OCI-M1 (cell line): ENCODE measurements at places on chromosomes 16 and 17.

DNA sequence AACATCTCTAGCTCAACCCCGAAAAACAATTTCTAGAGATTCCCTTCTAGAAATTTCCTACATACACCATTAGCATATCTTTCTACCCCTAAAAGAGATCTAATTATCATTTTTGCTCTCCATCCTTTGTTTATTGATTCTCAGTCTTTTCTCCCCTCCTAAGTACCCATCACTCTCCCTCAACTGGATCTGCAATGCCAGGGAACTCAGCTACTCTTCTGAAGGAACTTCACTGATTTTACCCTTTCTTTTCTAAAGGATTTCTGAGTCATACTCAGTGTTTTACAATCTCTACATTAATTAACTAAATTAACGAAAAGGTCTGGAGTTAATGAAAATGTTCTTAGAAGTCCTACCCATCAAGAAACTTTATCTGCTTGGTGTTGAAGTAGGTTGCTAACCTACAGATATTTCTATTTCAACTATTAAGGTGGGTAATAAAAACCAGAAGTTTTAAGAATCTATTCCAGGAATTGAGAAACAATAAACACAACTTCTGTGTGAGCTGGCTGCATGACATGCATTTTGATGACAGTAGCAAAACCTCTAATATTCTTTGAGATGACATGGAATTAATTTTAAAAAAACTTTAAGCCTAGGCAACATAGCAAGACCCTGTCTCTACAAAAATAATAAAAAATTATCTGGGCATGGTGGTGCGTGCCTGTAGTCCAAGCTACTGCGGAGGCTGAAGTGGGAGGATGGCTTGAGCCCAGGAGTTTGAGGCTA lies 13.6 kb downstream of the CREBBP start:
- no peak for DNase-seq

DNA sequence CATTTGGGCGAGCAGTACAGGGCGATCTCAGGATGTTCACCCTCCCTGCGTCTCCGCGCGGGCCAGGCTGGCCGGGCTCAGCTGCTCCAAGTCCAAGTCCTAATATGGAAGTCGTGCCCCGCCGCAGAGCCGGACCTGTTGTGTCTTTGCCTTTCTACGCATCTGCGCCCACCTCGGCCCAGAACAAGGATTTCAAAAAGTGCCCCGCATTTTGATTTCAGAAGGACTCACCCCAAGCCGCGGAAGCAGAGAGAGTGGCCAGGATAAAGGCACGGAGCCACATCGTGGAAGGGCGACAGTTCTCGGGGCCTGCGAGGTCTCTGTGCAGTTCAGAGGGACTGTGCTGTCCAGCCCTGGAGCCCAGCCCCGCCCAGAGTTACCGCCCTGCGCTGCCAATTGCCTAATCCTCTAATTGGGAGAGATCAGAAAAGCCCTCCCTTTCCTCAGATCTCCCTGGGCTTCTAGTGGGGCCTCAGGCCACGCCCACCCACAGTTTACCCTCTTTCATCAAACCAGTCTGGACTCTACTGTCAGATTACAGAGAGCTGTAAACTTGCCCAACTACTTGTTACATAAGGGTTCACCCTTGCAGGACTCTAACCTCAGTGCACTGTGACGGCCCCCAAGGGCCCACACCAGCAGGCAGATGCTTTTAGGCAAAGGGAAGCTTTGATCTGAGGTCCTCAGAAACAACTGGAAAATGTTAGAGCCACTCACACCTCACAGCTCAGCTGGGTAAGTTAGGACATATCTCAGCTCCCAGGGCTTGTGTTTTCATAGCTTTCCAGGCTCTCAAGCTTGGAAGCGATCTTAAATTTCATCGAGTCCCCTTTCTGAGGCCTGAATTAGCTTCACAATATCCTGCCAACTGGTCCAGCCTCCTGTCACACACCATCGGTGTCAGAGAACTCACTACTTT lies at the start of gene CES1:
CES1 (minus strand) TSS at position 324 of the 919 bp plus-strand sequence; CDS start at position 283, 41 bp downstream.
- no peak for DNase-seq

GRCh38 chr16:8026450-8026849 lies 563.9 kb downstream of the TMEM114 start:
- DNase-seq = peak; percentile 37

DNA sequence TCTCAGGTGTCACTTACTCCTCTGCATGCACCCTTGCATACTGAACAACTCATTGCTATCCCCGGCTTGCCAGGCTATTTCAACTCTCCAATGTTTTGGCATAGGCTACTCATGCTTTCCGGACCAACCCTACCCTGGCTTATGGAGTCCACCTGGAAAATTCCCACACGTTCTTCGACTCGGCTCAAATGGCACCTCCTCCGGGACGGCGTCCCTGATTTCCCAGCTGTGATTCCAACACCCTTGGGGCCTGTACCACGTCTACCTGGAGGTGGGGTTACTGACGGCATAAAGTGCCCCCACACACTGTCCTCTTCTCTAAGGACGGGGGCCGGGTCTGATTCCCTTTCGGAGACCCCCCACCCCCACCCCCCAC lies 498 bp downstream of the SMYD4 start:
- no peak for DNase-seq

DNA sequence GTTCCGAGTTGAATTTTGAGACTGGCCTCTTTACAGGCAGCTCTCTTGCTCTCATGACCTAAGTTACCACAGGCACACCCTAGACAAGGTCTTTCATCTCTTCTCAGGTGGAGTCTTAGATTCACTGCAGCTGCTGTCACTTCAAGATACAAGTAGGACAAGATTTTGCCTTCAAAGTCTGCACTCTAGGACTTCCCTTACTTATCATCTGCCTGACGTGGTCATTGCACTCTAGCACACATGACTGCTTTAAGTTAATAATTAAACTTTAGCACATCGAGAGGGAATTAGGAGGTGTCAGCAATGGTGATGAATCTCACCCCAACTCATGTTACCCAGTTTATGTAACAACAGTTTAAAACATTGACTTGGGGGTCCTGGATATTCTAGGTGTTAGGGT lies 25.6 kb downstream of the RNF135 start:
- no peak for DNase-seq

DNA sequence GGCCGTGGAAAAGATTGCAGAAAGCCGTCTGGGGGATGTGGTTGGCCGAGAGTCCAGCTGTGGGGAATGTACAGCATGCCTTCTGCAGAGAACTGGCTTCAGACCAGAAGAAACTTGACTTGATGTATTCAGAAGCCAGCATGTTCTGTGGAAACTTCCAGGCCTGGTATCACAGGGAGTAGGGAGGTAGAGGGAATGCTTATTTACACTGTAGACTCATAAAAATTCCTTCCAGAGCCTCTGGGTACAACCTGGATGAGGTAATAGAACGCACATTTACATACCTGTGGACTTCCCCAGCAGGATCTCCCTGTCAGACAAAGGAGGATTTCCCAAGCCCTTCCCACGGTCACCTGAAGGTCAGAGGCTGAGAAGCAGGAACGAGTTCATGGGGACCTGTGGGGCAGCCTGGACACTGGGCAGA lies 11.8 kb upstream of the GAS7 start:
- no peak for DNase-seq

GRCh38 chr16:27824006-27824405 lies 239.5 kb downstream of the GSG1L start:
- no peak for DNase-seq

DNA sequence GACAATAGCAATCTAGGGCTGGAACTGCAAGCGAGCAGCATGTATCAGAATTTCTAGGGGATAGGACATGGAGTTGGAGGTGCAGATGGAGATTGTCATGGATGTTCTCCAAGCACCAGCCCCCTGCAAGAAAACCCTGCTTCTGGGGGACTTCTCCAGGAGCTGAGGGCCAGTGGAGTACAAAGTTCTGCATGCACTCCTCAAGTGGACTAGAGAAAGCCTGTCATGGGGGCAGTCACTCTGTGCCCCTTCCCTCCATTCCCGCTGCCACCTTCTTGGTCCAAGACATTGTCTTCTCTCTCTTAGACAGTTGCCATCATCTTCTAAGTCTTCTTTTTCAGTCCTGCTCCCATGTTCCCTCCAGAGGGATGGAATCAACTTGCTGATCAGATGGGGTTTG lies 87.9 kb downstream of the AIPL1 start:
- DNase-seq = no peak

DNA sequence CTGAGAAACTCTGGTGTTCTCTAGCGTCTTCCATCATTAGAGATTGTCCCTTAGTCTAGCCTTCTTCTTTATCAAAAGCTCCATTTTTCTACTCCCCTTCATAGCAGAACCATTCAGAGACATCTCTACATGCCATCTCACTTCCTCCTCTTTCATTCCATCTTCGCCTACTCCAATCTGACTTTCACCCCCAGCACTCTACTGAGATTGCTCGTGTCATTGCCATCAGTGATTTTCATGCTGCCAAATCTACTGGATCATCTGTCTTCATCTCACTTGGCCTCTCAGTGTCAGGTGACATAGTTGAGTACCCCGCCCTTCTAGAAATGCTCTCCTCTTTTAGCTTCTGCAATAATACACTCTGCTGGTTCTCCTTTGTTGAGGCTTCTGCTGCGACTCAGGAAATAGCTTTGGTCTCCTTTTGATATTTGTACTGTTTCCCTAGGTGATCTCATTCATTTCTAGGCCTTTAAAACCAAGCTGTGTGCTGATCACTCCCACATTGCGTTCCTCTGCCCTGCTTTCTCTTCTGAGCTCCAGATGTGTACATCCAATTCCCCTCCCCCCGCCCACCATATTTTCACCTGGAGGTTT lies 119.1 kb downstream of the FTO start:
- DNase-seq = no peak

- no peak for DNase-seq
Observed at GRCh38 chr17:32912218-32912897, 15.6 kb upstream of the TMEM98 start.

DNA sequence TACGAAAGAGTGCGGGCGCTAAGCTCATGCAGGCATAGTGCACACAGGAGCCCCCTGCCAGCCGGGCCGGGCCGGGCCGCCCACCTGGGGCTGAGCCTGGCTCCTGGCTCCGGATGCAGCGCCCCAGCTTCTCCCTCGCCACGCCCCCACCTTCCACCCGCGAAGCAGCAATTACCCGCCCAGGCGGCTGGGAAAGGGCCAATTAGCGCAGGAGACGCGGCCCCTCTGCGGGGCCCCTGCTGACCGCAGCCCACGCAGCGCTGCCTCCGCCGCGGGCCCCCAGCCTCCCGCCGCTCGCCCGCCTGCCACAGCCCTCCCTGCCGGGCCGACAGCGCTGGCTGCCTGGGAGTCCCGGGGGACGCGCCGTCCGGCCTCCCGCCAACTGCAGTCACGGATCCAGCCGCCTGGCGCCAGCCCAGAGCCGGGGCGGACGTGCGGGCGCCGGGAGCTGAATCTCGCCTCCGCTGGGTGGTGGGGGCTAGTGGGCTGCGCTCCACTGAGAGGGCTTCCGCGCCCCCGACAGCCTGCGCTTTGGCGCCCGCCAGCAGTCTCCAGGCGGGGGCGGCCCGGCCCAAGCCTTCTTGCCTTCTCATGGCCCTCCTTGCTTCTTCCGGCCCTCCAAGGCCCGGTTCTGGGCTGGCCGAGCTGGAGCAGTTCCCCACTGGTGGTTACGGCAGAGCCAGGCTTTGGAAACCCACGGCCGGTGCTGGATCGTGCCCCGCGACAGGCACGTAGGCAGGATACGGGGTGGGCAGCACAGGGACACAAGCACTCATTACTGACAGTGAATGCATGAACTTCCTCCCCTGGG lies 14.9 kb upstream of the CBFB start:
- peak; percentile 68 for DNase-seq
